ENCODE measurements at places on chromosomes 7 and 10.

GRCh38 chr10:113060201-113061053, 110.4 kb downstream of the TCF7L2 start:
- peak; percentile 26 for DNase-seq

GRCh38 chr7:36723951-36724664, at the start of gene AOAH:
Gene AOAH (minus strand): TSS chr7:36724494. CDS start chr7:36724148, 346 bp downstream.
- no peak for DNase-seq

GRCh38 chr7:104185346-104185745, 22.5 kb downstream of the ORC5 start:
- no peak for DNase-seq

GRCh38 chr10:126302826-126303665, 85.2 kb downstream of the ADAM12 start:
- no peak for DNase-seq

- DNase-seq, result no peak
These were observed 101.2 kb downstream of the NRP1 start for GRCh38 chr10:33233221-33233620.

DNA sequence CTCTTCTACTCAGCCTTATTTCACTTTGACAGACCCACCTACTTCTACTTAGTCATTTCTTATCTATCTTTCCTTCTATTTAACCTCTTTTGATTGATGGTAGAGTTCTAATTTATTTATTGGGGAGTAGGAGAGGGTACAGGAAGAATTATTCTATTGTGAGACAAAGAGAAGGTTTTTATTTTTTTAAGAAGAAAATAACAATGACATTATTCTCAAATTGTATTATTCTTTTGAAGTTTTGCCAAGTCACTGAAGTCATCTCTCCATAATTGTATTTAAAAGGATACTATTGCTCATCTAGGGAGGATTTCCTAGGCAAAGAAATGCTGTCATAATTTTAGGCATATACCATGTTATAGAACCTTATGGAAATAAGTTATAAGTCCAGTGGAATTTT, 52.7 kb downstream of the ITGB8 start:
- no peak for DNase-seq

- DNase-seq, result no peak
These were observed 15.5 kb upstream of the PTPRN2 start for GRCh38 chr7:158602905-158603772.

DNA sequence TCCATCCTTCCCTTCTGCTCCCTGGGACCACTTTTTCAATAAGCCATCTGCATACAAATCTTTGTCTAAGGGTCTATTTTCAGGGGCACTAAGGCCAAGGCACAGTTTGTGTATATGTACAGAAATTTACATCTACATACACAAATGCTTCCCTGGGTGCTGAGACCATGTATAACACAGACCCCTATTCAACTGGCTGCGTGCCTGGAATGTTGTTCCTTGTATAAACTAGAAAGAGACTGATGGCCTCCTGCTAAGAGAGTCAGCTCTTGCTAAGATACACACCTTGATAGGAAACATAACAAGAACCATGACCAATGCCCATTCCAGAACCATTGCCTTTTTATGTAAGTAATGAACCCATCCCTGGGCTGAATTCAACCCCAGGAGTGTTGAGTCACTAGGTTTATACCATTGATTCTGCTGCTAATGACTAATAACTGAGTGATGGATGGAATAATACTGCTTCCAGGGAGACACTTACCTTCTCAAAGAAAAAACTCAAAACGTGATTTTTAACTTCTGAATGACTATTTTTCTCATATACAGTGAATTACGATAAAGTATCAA, 290.7 kb downstream of the FGFR2 start:
- no peak for DNase-seq

- no peak for DNase-seq
These were observed 902.9 kb upstream of the LRRN3 start for GRCh38 chr7:110187877-110188554.

GRCh38 chr10:96470116-96470743, 43.5 kb downstream of the TLL2 start:
- DNase-seq, result no peak

GRCh38 chr10:101619983-101620382, 31.9 kb downstream of the DPCD start:
- DNase-seq, result no peak

DNA sequence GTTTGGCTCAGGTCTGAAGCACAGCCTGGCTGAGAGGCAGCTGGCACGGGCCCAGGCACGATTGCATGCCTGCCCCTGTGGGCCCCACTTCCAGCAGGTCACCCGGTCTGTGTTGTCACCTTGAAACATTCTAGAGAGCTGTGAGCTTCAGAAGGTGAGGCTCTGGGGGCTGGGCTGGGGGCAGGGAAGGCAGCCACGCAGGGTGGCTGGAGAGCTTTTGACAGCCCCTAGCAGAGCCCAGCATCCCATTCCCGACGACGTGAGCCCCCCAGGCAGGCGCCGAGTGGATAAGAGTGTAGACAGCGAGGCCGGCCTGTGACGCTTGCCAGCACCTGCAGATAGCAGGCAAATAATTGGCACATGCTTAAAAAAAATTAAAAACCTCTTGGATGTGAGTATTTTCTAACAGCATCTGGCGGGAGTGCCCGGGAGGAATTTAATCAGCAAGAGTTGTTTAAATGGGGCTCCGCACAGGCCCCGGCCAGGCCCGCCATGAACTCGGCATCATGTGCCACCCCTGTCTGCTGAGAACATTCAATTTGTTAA, 212.0 kb upstream of the TBX20 start:
- no peak for DNase-seq

GRCh38 chr7:127817466-127817865, 165.5 kb downstream of the SND1 start:
- no peak for DNase-seq

- no peak for DNase-seq
These were observed 97.7 kb upstream of the MTPN start for GRCh38 chr7:136074843-136075242.

GRCh38 chr7:45325378-45325777, 167.8 kb downstream of the RAMP3 start:
- DNase-seq, result no peak

- DNase-seq, result no peak
These were observed 25.8 kb downstream of the TES start for GRCh38 chr7:116236020-116236630.

- DNase-seq, result no peak
These were observed 135.3 kb upstream of the FAM3C start for GRCh38 chr7:121531175-121532070.

DNA sequence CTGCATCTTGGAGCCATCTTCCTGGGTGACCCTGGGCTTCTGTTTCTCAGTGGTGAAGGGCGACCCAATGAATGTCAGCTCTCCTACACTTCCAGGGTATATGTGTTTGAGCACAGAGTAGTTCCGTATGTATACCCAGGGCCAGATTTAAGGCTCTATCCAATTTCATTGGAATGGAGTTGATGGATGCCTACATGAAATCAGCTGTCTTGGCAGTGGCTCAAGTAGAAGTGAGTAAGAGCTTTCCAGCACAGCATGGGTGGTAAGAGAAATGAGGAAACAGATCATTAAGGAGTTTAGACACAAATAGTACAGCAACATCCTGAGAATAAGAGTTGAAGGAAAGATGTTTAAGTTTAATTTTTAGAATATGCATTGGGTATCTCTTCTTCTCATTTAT, 433.0 kb downstream of the PAXIP1 start:
- DNase-seq, result no peak

DNA sequence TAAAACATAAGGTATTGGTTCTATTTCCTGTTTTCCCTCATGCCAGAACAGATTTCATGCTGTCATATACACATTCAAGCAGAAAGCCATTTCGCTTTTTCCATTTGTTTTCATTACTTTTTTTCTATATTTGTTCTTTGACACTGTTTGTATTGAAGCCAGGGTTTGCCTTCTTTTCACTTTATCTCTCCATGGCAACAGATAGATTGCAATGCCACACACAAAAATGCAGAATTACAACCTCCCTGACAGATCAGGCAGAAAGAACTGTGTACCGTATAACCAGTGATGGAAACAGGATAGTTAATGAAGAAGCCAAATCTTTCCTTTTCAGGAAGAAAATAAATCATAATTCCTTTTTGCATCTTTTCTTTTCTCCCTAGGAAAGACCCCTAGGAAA, 103.0 kb upstream of the PCGF5 start:
- DNase-seq, result no peak

GRCh38 chr10:67612577-67613537, 83.1 kb downstream of the CTNNA3 start:
- DNase-seq, result no peak

GRCh38 chr7:71682181-71682580, 550.2 kb downstream of the GALNT17 start:
- DNase-seq, result no peak

GRCh38 chr10:51877636-51878035, 178.2 kb upstream of the CSTF2T start:
- DNase-seq, result no peak

DNA sequence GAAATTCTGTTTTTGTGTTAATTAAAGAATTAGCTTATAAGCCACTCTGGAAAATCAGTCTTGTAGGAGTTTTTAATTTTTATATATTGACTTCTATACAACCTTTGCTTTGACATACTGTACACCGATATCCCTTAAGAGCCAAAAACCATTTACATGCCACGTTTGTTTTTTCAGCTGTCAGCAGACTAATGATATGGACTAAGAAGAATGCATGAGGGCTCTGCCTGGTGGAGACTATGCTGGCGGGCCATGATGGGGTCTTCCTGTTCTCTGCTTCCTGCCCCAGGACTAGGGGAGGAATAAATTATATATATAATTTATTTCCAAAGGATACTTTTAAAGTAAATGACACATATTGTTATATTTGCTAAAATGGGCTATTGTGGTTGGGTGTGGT, 96.3 kb downstream of the CDK14 start:
- DNase-seq, result no peak

DNA sequence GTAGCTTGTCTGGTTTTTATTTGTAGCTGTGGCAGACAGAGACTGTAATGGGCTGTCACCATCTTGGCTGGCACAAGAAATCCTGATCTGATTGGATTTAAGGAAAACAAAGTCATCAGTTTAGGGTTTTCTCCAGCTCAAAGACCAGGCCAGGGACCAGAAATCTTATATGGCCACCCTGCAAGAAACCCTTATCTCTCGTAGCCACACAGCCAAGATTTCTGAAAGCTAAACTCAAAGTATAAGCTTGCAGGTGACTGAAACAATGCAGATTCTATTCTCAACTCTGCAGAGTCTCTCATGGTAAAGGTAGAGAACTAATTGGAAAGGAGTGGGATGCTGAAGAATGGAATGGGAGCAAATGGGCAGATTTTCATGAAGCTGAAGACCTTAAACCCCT, 3.2 kb upstream of the ASB13 start:
- DNase-seq, result no peak

DNA sequence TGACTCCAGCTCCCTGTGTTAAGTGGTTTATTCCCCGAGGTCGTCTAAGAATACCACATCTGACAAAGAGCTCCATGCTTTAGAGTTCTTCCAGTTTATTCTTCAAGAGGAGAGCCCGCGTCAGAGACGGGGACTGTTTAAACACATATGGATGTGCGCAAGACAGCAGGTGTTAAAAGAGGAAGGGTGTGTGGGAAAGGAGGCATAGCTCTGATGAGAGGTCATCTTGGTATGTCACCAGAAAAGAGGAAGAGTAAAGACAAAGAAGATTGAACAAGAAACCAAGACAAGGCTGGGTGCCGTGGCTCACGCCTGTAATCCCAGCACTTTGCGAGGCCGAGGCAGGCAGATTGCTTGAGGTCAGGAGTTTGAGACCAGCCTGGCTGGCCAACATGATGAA, 258.7 kb downstream of the CCDC3 start:
- DNase-seq, result no peak

- DNase-seq, result no peak
These were observed 34.1 kb downstream of the KCNMA1 start for GRCh38 chr10:77603534-77603927.

DNA sequence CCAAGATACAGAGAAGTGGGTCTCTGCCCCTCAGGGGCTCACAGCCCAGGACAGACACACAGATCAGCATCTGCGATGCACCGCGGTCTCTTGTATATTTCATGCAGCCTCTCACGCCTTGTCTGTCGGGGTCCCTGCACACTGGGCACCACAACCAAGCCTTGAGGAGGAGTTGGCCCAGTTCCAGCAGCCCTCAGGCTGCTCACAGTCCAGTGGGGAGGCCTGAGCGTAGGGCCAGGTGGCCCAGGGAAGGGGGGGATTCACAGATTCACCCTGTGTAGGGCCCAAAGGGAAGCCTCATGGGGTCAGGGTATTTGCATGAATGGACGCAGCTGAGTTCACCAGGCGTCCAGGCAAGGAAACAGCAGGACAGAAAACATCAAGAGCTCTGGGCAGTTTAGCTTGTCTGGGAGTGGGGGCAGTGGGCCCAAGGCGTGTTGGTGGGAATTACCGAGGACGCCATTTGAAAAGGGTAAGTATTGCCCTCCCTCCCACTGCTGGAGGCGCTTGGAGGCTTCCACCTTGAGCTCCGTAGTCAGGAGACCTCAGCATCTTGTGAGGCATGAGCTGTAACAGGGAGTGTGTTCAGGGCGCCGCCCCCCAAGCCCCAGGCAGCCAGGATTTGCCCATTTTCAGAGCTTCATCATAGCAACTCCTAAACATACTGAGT, 129.1 kb upstream of the CHST15 start:
- no peak for DNase-seq

- DNase-seq, result no peak
These were observed 26.1 kb downstream of the ST7 start for GRCh38 chr7:116979430-116979829.

DNA sequence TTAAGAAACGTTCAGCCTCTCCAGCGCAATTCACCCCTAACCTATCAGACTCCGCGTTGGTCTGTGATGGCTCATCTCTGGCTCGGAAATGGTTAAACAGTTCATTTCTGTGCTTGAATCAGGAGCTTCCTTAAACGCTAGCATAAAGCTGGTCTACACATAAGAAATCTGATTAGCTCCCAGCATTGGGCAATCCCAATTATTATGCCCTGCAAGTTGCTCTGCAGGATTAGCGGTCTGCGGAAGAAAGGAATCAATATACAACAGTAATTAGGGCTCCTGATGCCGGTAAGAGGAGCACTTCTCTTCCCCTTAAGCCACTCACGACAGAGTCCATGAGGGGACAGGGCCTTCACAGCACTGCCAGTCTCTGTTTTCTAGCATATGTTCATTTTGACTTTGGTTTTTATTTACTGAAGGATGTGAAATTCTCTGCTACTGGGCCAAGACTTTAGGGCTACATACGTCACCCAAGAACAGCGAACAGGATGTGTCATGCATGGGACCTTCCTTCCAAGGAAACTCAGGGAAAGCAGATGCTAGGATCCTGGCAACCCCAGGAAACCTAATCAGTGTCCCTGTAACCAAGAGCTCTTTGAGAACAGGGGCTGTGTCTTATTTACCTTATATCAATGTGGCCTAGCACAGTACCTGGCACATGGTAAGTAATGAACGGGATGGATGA, 324.4 kb downstream of the KCNMA1 start:
- DNase-seq, result no peak

GRCh38 chr10:27815261-27815660, 69.6 kb upstream of the MKX start:
- no peak for DNase-seq

Data from occipital lobe (tissue), 3 donors.